Activated naive CD8-positive, alpha-beta T cell treated with anti-CD3 and anti-CD28 coated beads, Interleukin-2, amount 50 U/mL, for 16 hours (primary cell): ENCODE measurements at places on chromosomes 4 and X.

GRCh38 chr4:118850488-118851173, 14.7 kb upstream of the SEC24D start:
- no peak for DNase-seq

DNA sequence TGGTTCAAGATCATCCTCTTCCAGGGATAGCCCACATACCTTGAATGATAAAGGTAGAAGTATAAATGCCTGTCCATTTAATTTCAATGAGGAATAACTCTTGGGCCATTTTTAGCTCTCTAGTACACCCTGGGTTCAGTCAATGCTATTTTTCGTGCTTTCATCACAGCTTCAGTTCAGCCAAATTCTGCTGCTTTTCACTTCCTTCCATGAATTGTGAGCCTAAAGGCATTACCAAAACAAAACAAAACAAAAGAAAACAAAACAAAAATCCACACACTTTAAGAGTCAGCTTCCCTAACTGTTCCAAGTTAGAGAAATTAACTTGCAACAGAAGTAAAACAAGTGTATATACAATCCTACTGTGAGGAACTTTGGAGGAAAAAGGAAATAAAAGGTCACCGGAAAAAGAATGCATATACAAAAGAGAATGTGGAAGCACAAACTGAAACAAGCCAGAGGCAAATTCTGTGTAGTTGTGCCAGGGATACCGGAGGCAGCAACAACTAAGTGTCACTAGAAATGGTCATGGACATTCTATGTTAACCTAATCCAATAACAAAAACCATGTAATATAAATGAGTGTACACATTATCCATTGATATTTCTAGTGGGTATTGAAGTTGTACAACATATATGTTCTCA, 423.1 kb downstream of the KCTD8 start:
- no peak for DNase-seq

DNA sequence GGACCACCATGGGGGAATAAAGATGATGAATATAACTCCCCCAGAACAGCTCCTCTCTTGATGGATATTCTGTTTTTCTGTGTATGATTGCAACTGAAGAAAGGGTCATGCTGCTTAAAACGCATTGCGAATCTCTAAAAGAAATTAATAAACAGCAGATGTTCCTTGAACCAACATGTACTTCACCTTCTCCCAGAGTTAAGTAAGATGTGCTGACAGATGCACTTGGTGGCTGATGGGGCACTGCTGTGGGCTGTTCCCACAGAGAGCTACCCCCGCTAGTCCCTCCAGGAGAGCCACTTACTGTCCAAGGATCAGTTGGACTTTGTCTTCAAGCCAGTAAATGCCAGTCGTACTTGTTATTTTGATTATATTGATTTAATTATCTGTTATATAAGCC, 26.3 kb upstream of the C4orf54 start:
- DNase-seq = no peak

DNA sequence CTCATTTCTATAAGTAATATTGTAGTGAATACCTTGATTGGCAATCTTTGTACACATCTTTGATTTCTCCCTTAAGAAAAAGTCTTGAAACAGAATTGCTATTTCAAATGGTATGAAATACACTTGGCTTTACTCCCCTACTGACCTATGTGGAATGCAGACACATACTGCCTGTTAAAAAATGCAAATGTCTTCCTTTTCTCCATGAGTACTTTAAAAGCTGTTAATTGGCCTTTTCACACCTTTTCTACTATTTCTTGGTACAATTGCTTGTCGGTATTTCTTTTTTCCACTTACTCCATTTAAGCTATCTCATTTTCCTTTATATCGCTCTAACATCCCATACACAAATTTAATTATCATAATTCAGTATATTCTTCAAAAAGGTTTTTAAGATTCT, 87.2 kb downstream of the FRYL start:
- no peak for DNase-seq

- no peak for DNase-seq
These were observed 73.1 kb downstream of the MTHFD2L start for GRCh38 chr4:74230902-74231499.

- no peak for DNase-seq
These were observed 55.5 kb downstream of the LUZP4 start for GRCh38 chrX:115344885-115345614.

DNA sequence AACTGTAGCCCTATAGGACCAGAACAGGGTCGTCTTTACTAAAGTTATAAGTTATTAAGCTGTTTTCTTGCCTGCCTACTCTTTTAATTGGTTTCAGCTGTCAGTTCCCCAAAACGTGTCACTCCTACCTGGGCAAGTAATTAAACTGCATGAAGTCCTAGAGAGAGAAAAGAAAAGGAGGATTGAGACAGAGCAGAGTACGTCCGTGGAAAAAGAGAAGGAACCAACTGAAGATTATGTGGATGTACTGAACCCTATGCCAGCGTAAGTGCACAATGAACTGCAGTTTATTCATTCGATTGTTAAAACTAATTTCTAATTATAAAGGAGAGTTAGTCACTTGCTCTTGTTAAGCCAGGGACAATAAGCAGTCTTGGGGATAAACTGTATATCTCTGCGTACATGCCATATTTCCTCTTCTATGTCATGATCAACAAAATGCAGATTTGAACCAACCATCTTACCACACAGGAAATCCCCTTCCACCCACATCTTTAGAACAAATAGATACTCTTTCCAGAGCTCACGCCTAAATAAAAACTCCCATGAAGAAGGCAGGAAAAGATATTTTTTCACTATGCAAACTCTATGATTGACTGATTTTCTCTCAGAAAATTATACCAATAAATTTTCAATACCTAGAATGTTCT, 22.8 kb downstream of the STAP1 start:
- DNase-seq = no peak

DNA sequence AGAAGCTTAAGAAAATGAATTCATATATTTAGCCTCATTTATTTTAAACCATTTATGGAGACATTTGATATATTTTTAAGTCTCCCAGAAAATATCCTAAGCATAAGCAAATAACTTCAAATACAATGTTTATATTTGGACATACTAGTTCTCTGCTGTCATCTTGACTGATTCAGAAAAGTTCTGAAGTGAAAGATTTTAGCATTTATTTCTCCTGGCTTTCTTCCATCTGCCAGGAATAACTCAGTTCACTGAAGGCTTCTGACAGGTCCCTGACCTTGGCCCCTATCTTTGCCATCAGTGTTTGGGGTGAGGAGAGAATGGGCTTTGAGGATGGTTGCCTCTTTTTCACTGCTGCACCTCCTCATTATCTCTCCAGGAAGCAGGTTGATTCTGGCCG, 115.7 kb downstream of the SLIT2 start:
- DNase-seq = no peak

DNA sequence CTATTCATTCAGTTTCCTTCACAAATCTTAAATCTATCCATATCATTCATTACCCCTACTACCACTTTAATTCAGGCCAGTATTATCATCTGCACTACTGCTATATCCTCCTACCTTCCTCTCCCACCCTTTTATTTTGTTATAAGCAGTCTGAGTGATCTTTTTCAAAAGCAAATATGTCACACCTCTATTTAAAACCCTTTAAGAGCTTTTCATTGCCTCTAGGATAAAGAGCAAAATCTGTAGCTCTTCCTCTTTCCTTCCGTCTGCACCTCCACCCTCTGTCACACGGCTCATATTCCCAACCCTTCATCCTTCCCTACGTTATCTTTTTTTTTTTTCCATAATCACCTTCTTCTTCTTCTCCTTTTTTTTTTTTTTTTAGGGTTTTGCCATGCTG, 60.3 kb upstream of the SMIM10 start:
- no peak for DNase-seq

- peak; percentile 44 for DNase-seq
These were observed 4.2 kb downstream of the PRDM8 start for GRCh38 chr4:80201252-80202151.

- DNase-seq = no peak
These were observed 42.3 kb downstream of the SHOX start for GRCh38 chrX:672931-673330.

GRCh38 chr4:100721077-100721476, 203.3 kb upstream of the EMCN start:
- DNase-seq = no peak

GRCh38 chr4:156321203-156321602, 367.5 kb upstream of the CTSO start:
- no peak for DNase-seq

- DNase-seq = no peak
These were observed 3.3 kb downstream of the CXCL1 start for GRCh38 chr4:73872316-73873108.

DNA sequence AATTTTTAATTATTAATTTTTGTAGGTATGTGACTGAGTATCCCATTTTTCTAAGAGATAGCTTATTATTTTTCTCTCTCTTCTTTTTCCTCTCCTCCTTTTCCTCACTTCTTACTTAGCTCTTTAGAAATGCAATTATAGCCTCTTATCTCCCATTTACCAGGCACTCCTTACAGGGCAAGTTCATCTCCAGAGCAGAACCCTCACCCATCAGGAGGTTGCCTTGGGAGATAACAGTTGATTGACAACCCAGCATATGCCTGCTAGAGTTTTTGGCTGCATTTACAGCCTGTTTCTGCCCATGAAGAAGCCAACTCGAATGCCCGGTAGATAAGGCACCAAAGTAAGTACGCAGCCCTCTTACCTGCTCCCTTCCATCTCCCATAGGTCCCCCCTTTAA, 572.9 kb upstream of the ZFP42 start:
- DNase-seq = no peak

DNA sequence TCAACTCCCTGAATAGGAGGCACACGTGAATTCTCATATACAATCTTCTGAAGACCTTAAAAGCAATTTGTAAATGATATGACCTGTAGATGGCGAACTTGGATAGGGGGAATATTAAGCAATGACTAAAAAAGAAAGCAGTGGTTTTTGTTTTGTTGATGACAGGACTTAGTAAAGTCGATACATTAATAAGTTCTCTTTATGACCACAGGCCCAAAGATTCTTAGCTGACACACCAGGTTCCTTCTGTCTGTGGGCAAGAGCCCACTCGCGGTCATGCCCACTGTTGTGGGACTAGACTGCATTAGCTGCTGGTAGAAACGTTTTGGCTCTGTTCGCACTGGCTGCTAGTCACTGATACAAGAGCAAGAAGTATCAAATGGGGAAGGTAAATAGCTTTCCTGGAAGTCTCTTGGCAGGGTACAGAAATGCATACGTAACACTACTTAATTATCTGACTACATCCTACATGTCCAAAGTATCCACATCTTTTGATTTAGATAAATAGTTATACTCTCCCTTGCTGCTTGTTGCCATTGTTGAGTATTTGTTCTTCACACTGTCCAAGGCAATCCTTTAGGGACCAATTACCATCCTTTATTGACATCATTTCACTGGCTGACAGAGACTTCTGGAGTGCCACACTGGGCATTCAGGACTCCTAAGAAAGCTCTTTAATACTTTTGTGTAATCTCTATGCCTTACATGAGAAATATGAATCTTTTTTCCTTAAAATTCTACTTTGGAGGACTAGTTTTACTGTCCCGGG, 31.0 kb downstream of the ALPK1 start:
- DNase-seq = no peak

- no peak for DNase-seq
These were observed 110.9 kb downstream of the FBXW7 start for GRCh38 chr4:152424977-152425376.

GRCh38 chrX:38516196-38516774, 45.1 kb upstream of the TSPAN7 start:
- no peak for DNase-seq

- no peak for DNase-seq
These were observed 502.5 kb downstream of the SPRY1 start for GRCh38 chr4:123898946-123899666.

- no peak for DNase-seq
These were observed 40.6 kb downstream of the GABRB1 start for GRCh38 chr4:47071901-47072341.

DNA sequence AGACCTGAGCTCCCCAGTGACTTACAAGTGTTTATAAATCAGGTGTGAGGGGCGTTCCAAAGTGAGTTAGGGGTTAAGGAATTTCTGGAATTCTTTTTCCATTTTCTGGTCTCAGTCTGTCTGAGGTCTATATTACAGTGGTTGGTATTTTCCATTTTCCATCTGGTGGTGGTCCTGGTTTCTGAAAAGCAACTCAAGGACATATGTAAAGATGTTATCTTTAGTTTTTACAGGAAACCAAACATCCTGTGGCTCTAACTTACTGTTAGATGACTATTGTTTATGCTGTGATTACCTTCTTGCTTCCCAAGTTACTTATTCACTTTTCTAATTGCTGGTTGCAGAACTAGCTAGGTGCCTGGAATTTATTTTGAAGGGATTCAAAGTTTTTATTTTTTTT, 53.5 kb upstream of the IL21 start:
- no peak for DNase-seq

DNA sequence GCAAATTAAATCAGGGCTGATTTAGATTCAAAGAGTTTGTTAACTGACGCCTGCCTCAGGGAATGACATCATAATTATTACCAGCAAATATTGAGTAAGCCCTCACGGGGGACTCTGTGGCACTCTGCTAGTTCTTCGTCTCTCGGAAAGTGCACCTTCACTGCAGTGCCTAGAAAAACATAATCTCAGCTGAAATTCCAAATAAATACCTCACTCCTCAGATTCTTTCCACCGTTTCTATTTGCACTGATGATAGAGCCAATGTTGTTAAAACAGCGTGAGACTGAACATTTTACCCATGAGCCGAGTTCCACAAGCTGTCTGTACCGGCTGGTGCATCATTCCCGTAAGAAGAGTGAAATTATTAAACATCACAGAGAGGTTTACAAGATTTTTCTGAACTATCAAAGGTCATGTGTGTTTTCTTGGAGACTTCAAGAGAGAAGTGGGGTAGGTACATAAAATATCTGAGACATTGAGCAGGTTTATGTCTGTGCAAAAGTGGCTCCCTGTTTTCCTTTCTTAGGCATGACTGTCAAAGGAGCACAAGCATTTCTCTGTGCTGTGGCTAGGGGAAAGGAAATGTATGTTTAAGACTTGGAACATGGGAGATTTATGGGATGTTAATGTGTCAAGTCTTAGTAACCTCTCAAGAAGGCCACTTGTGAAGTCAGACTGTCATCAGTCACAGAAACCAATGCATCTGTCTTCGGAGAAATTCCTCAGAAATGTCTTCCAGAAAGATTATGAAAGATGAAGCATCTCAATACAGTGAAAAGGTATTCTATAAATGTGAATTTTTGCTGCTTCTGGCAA, 119.6 kb downstream of the CBLL2 start:
- DNase-seq = no peak

GRCh38 chr4:183986291-183986970, 81.3 kb downstream of the STOX2 start:
- DNase-seq = no peak

DNA sequence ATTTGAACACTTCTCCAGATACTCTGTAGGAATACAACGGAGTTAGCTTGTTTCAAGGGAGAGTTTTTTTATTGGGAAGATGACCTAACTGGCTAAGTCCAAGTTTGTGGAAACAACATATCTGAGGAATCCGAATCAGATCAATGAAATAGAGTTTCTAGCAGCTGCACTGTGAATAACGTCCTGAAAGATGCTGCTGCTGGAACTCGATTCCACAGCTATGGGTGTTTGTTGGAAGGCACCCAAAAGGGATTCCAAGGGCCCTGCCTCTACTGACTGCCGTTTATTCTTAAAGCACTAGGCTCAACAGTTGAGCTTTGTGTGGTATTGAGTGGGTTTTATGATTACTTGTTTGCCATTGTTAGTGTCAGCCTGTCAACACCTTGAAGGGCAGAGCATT, 6.6 kb upstream of the GBA3 start:
- DNase-seq = no peak
